A549 (cell line): ENCODE measurements at places on chromosomes 7 and 10. TPM values are rescaled to one million over a fixed set of nuclear protein-coding genes. Genes with fewer than 3 reads are reported as not detected.

DNA sequence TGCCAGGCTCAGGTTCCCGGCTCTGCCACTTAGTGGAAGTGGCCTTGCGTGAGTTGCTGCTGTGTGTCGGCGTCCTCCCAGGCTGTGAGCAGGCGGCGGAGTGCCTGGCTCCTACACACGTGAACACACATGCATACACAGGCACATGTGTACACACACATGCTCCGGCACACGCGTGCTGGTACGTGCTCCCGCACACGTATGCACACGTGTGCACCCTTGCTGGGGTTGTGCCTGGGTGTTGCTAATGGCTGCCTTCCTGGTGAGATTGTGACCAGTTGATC, 107.6 kb downstream of the INPP5A start:
- no peak for DNase-seq

- DNase-seq: no peak
Measured at GRCh38 chr7:73586911-73587310, 8.5 kb upstream of the TBL2 start.

DNA sequence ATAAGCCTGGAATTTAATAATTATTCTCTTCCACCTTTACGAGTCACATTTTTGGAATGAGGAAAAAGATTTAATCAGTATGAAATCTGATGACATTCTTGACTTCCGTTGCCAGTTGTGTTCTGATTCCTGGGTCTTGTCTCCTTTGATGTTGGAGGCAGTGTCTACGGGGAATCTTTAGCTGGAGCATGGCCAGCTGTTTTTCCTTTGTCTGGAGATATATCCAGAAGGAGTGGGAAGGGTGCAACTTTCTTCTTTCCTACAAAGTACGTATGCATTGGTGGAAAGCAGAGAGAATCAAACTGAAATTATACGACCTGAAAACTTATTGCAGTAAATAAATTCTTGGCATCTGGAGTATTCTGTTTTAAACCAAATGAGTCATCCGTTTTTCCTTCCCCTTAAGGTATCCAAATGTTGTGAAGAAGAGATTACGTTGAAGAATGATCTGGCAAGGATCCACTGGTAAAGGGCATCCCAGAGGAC, 6.9 kb upstream of the GNG11 start:
- DNase-seq: peak; percentile 86

GRCh38 chr7:158979635-158980351, 123.4 kb downstream of the DYNC2I1 start:
- DNase-seq: no peak

DNA sequence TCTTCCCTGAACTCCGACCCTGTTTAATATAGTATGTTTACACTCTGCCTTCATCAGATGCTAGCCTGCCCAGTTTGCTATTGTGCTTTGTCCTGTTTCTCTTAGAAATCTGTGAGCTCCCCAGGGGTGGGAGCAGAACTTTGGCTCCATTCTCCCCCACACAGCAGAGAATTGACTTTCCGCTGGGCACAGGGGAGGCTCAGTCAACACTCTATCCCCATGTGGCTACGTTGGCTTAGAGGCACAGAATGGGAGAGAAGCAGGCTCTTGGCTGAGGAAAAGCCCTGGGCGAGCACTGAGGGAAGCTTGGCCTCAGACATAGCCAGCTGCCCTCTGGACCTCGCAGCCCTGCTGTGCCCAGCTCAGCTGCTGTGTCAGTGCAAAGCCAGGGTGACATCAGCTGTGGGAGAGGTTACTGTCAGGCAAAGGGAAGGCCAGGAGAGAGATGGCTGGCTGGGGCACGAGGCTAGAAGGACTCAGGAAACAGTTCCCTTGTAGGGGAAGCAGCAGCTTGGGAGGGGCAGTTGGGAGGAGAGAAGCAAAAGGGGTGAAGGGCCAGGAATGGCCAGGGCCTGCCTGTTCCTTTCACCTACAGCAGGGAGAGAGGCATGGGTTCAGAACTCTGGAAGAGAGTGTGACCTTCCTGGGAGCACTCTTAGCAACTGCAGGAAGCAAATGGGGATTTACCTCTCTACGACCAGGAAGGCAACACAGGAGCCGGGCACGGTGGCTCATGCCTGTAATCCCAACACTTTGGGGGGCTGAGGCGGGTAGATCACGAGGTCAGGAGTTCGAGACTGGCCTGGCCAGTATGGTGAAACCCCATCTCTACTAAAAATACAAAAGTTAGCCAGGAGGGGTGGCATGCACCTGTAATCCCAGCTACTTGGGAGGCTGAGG, 5.8 kb upstream of the SCD start:
- DNase-seq: no peak

GRCh38 chr10:78959217-78959923, 109.4 kb upstream of the ZMIZ1 start:
- no peak for DNase-seq

DNA sequence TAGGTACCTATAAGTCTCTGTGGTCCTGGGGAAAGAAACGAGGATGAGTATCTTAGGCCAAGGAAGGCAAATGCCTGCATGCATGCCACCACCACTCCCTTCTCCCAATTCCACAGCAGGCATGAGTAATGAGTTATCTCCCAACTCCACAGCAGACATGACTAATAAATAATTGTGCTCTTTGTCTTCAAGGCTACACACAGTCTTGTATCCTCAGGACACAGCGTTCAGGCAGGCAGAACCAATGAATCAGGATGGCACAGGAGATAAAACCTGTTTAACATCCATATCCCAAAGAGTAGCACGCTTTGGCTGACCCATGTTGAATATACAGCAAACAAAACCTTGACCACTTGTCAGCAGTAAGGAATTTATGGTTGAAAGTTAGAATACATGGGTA, 229.7 kb upstream of the NFE2L3 start:
- DNase-seq: no peak

DNA sequence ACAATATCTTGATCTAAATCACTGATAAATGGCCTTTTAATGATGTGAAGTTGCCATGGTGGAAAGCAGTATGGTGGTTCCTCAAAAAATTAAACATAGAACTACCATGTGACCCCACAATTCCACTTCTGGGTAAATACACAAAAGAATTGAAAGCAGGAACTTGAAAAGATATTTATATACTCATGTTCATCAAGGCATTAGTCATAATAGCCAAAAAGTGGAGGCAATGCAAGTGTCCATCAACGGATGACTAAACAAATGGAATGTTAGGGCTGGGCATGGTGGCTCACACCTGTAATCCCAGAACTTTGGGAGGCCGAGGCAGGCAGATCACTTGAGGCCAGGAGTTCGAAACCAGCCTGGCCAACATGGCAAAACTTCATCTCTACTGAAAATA, 2.0 kb upstream of the DNAJC12 start:
- no peak for DNase-seq

GRCh38 chr7:121000081-121000983, 11.8 kb downstream of the CPED1 start:
- no peak for DNase-seq

DNA sequence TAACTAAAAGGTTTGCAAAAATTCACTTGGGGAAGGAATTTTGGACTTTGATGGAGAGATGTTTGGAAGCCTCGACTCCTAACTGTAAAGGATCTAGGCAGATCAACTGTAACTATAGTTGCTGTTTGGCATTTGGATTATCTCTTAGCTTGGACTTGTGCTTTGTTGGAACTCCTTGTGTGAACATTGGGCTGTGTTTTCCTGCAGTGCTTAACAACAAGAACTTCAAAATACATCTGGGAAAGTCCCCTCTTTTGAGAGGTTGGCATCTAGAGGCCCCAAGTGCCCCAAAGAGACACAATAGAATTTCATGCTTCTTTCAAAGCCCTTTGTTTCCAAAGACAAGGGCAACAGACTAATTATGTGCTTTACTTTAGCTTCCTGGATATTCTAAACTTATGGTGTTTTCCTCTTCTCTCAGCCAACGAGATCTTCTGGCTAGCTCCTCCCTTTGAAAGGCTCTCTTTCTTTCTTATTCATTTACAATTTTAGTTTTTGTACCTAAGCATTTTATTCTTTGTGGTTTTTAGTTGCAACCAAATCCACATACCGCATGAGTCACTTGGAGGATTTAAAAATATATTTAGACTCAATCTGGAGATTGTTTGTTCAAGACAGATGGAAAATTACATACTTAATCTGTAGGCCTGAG, 11.6 kb downstream of the ABCA13 start:
- no peak for DNase-seq

GRCh38 chr7:37831244-37831643, 17.2 kb upstream of the NME8 start:
- DNase-seq: no peak

DNA sequence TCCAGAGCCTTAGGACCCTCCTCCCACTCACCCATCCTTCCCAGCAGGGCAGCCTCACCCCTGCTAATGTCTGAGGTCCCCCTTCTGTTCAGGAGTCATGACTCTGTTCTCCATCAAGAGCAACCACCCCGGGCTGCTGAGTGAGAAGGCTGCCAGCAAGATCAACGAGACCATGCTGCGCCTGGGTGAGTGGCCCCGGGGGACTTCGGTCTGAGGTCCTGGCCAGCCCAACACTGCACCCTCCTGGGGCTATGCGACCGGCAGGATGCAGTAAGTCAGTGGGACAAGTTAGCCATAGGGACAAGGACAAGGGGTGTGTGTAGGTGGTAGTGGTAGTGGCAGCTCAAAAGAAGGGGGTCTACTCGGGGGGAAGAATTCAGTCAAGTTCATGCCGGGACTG, 16.2 kb upstream of the AHCYL2 start:
- no peak for DNase-seq

- no peak for DNase-seq
Measured at GRCh38 chr10:17256627-17257026, 28.6 kb downstream of the VIM start.

DNA sequence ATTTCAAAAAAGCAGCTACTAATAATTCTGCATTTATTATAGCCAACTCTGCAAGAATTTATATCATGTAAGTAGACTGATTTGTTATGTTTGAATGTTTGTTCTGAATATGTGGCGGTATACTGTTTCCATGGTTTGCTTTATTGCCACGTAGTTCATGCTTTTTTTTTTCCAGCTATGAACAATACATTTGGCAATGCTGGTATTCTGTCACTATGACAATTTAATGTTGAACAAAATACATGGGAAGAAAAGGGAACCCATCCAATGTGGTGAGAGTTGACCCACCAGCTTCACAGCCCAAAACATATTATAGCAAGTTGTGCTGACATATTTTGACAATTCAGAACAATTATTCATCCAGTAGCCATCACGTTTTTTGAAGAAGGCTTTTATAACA, 145.6 kb downstream of the CCDC71L start:
- DNase-seq: no peak

DNA sequence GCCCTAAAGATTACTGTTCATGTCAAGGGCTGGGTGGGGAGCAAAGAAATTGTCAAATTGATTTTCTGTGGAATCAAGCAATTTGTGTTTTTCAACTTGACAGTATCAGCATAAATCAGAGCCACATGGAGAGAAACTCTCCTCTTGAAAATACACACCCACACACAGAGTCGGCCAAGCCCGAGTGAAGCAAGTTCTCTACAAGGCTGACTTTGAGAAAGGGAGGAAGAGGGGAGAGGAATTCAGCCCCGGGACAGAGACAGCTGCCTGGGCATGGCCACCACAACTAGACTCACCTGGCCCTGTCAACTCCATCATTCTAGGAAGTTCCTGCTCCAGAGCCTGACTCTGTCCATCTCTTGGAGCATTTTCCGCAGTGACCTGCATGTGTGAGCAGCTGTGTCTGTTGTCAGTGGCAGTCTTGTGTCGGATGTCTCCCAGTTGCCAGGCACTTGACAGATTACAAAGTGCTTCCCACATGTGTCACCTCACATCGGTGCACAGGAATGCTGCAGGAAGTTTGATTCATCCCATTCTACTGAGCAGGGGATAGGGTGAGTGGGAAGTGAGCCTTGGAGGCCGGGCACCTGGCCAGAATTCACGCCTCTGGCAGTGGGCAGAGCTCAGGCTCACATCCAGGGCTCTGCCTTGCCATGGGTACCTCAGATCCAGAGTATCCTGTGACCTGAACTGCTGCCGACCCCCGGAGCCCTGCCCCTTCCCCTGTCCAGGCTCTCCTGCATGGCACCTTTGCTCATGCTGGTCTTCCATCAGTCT, 37.9 kb downstream of the ADAM12 start:
- peak; percentile 55 for DNase-seq

GRCh38 chr7:48611993-48612392, 312.4 kb upstream of the CDC14C start:
- no peak for DNase-seq

GRCh38 chr7:2275101-2275500, 33.1 kb downstream of the NUDT1 start:
- no peak for DNase-seq

- DNase-seq: peak; percentile 41
Measured at GRCh38 chr7:50679218-50680007, 103.3 kb downstream of the GRB10 start.

DNA sequence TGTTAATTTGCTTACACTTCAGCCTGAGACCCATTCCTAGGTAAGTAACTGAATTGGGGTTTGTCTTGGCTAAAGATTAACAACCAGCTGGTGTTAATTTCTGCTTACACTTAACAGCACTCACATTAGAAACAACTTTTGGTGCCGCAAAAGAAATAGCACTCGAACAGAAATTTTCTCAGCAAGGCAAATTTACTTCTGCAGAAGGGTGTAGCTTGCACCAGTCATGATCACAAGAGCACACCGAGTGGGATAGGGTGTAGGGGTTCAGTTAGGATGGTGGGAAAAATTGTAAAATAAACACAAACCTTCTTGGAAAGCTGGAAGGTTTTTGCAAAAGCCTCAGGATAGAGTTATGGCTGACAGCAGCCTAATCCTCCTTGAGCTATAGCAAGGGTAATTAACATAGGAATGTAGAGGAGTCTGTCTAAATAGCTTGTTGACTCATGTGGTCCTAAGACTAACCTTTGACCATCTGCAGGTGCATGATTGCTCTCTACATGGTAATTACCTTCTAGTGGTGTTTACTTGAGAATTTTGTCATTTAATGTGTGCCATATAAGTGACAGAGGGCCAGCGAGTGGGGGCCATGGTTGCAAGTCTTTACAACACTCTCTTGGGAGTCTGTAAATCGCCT, 67.8 kb upstream of the CDK13 start:
- no peak for DNase-seq

Gene TMEM130
- 0.35 to 0.44 TPM (median 0.41 TPM) in 3 replicates for polyA plus RNA-seq

Gene CTBP2
- 74.9 to 82.4 TPM (median 77.0 TPM) in 3 replicates for polyA plus RNA-seq

Gene CYCS
- polyA plus RNA-seq: 253 to 304 TPM (median 256 TPM) in 3 replicates

Gene LCOR
- 4.8 to 6.9 TPM (median 6.4 TPM) in 3 replicates for polyA plus RNA-seq

Gene CNPY1
- not detected in 3 replicates for polyA plus RNA-seq

Gene OR13A1
- polyA plus RNA-seq: not detected in 3 replicates

Gene IGF2BP3
- 26.7 to 30.4 TPM (median 30.1 TPM) in 3 replicates for polyA plus RNA-seq

Gene SPDYE2B
- polyA plus RNA-seq: not detected in 3 replicates

Gene COMTD1
- 31.3 to 35.3 TPM (median 34.2 TPM) in 3 replicates for polyA plus RNA-seq

Gene FZD8
- polyA plus RNA-seq: 9.3 to 13.4 TPM (median 13.1 TPM) in 3 replicates
